CD8-positive, alpha-beta T cell (primary cell): ENCODE measurements at places on chromosomes 4 and X.

GRCh38 chrX:77937291-77937690 is 26.8 kb downstream of the ATP7A start:
- no peak for DNase-seq

DNA sequence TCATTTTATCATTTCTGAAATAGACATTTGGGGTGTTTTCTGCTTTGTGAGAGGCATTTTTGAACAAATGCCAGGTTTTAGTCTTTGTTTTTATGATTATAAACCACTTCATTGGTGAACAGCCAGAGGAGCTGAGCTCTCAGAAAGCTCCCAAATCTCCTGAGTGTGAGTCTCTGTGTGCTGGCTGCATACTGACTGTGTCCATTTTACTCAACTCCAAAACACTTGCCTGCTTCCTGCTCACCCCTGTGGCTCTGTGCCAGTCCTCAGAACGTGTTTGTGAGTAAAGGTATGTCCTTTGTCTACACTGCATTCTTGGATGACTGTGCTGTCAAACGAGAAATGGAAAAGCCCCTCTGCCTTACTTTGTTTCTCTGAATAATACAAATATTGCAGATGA is 5.4 kb upstream of the LRAT start:
- no peak for DNase-seq

DNA sequence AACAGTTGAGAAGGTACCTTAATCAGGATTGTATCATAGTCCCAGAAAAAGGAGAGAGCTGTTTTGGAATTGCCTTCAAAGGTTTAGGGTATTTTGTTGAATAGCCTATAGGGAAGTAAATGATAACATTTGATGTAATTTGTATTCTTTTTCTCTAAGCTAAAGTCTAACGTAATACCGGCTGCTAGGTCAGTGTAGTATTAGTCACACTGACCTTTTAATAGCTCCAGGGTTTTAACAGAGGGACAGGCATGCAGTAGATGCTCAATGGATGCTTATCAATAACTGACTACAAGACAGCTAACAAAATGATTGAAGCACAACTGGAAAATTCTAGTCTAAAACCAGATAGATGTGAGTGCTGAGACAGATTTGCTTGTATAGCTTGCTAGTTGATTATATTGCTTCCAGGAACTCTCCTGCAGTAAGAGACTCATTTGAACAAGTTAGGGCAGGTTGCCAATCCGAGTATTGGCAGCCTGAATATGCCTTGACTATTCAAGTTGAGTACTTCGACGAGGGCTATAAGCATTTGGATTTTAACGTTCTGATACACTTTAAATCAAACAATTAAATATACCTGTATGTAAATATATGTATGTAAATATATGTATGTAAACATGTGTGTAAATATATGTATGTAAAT is 16.5 kb upstream of the PNPLA4 start:
- DNase-seq: no peak

GRCh38 chr4:24380957-24381665 is 203.2 kb downstream of the DHX15 start:
- no peak for DNase-seq

GRCh38 chrX:40013266-40014195 is 84.2 kb downstream of the BCOR start:
- DNase-seq: peak; percentile 18

DNA sequence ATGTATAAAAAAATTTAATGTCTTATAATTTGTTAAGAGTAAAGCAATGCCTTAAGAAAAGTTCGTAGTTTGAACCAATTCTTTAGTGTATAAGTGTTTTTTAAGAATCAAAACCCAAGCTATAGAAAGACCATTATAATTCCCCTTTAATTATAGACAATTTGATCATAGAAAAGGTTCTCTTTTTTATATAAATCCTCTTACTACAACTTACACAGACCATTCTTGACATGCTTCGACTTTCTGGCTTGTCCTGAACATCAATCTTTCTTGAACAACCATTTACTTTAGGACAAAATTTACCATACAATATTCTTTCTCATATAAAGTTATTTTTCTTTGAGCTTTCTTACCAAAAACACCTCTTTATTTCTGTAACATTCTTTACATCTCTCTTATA is 330.5 kb upstream of the SPANXN1 start:
- DNase-seq: no peak

- DNase-seq: no peak
Measured at GRCh38 chr4:144710526-144710912, 64.6 kb downstream of the HHIP start.

DNA sequence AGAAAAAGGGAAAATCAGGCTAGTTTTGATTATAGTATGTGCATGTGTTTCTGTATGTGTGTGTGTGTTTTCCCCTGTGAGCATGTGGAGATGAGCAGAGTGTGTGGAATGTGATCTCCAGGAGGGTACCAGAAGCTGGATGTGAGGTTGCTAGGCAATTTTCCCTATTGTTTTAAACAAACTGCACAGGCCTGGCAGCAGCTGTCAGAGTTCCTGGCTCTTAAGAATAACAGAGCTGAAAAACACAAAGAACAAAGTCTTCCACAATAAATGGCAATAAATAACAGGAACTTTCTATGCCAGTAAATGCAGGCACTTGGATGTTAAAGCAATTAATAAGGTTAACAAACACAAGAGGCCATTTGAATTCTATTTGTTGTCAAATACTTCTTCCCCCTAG is 344.6 kb upstream of the CTSO start:
- no peak for DNase-seq

DNA sequence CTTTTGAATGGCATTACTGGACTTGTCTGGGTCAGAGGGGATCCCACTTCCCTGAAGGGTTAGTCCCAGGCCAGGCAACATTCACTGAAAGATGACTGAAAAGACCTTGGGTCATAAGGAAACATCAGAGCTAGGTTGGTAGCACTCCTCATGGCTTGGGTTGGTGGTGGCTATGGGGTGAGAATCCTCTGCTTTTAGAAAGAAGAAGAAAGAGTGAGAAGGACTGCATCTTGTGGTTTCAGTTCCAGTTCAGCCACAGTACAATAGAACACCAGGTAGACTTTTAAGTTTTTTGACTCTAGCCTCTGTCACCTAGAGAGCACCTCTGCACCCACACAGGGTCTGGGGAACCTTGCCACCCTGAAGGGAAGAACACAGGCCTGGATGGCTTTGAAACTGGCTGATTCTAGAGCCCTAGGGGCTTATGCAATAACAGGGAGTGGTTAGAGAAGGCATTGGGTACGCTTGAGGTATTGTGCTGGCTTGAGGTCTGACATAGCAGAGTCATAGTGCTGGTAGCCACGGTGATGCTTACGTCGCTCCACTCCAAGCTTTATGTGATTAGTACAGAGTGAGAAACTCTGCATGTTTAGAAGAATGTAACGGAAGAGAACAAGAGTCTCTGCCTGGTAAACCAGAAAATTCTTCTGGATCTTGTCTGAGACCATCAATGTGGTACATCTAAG is 36.5 kb downstream of the PRR32 start:
- no peak for DNase-seq

DNA sequence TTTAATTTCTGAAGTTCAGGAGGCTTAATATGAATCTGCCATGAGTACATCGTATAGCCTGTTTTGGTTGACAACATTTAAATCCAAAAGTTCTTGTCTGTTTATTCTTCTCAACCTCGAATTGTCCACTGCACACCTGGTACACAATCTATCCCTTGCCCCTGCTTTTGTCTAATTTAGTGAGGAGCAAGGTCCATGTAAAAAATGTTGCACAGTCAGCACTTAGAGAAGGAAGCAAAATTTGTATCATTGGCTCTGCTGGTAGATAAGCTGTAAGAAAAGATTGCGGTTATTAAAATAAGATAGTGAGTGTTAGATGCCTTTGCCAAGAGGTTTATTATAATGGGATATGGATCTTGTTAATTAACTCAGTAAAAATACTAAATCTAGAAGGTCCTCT is 761.5 kb downstream of the RAPGEF2 start:
- DNase-seq: no peak

GRCh38 chr4:22072726-22073125 is 124.2 kb upstream of the KCNIP4 start:
- DNase-seq: no peak

- no peak for DNase-seq
Measured at GRCh38 chr4:99054428-99054994, 34.1 kb downstream of the ADH5 start.

DNA sequence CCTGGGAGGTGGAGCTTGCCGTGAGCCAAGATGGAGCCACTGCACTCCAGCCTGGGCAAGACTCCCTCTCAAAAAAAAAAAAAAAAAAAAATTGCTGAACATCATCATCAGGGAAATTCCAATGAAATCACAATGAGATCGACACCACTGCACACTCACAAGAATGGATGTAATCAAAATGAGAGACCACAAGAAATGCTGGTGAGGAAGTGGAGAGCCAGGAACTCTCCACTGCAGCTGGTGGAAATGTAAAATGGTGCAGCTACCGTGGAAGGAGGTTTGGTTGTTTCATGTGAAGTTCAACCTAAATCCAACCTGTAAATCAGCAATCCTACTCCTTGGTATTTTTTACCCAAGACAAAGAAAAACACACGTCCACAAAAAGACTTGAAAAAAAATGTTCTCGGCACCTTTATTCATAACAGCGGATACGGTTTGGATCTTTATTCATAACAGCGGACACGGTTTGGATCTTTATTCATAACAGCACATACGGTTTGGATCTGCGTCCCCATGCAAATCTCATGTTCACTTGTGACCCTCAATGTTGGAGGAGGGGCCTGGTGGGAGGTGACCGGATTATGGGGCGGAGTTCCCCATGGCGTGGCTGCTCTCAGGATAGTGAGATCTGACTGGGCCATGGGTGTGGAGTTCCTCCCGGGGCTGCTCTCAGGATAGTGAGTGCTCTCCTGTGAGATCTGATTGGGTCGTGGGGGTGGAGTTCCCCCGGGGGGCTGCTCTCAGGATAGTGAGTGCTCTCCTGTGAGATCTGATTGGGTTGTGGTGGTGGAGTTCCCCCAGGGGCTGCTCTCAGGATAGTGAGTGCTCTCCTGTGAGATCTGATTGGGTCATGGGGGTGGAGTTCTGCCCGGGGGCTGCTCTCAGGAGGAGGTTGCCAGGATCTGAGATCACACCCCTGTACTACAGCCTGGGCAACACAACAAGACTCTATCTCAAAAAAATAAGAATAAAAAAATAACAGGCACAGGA is 7.7 kb downstream of the GAK start:
- peak; percentile 70 for DNase-seq

DNA sequence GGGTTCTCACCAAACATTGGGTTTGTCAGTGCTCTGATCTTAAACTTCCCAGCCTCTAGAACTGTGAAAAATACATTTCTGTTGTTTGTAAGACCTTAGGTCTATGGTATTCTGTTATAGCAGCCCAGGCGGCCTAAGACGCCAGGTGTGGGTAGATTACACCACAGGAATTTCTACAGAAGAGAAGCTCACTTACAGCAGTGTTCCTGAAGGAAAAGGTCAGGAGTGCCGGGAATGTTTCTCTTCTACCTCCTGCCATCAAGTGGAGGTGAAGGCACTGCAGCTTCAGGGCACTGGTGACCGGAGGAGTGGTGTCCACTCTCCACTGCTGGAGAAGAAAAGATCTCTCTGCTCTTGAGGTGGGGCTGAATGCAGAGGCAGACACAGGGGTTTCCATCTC is 45.7 kb downstream of the FHDC1 start:
- no peak for DNase-seq

DNA sequence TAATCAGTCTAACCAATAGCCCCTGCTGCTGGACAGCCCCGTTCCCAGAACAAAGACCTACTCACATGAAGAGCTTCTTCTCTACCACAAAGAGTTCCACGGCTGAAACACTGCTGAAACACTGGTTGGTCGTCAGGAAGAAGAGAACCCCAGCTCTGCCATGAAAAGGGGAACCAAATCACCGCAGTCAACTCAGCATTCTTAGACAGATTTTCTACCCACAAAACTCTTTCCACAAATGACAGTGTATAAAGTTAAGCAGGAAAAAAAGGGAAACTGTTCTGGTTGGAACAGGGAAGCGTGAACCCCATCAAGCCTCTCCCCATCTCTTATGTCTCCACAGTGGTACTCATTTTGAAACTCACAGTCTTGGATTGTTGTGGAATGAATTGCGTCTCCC is 57.3 kb downstream of the ABCG2 start:
- DNase-seq: no peak

DNA sequence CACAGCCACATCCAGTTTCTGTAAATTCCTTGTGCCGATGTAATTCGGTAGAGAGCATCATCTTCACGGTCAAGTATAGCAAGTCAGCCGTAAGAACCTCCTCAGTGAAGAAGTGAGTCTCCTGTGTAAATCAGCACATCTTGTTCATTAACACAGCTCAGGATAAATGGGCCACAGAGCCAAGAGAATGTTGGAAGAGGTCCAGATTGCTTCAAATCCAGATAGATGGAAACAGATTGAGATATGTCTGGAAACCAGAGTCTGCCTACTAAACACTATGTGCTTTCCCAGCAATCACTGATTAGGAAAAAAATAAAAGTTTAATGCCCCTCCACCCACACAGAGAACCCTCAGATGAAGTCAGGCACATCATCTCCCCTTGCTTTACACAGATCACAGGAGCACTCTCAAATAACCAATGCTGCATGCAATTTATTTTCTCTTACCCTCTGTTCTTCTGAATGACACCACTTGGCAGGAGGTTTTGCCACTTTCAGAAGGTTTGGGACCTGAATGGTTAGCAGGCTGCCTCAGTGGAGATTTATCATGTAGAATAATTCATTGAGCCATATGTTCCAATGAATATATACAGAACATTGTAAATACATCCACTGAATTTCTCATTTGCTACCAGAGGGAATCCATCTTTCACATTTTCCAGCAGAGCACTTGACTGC is 357.7 kb downstream of the C4orf33 start:
- no peak for DNase-seq

DNA sequence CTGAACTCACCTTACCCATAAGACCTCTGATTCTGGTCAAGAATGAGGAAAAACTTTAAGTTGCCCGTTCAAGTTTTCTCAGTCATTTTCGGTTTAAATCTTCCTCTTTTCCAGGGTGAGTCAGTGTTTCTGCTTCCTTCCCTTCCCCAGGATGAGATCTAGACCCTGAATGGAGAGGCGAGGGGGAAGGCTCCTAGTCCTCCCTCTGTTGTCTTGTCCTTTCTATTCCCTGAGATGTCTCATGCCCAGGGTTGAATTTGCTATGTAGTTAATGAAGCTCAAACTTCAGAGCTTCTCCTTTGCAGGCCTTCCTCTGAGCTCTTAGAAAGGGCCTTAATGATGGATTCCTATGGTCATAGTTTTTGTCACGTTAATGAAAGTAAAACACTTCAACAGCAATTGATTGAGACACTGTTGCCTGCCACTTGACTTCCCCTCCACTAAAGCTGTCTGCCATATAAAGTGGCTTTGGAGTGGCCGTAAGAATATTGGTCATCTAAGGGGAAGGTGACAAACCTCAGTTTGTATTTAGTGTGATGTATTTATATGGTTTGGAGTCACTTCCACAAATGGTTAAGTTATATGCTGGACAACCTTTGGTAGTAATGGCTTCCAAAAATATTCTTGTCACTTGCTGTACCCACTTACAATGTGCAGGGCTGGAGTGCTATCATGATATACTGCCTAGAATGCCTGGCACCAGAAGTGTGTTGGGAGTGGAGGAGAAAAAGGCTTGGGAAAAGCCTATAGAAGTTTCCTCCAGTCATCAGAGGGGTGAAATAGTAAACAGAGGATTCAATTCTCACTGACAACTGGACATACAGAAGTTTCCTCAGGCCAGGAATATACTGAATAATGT is 24.3 kb upstream of the GPRIN3 start:
- DNase-seq: no peak

GRCh38 chr4:22238742-22239141 is 277.1 kb downstream of the ADGRA3 start:
- DNase-seq: no peak
